Activated gamma-delta T cell treated with Interleukin-2 at 50 U/mL for 16 hours (primary cell): ENCODE measurements at places on chromosomes 11 and 22.
A peak's percentile ranks its signal among the peaks of the same experiment; 100 is the strongest.

DNA sequence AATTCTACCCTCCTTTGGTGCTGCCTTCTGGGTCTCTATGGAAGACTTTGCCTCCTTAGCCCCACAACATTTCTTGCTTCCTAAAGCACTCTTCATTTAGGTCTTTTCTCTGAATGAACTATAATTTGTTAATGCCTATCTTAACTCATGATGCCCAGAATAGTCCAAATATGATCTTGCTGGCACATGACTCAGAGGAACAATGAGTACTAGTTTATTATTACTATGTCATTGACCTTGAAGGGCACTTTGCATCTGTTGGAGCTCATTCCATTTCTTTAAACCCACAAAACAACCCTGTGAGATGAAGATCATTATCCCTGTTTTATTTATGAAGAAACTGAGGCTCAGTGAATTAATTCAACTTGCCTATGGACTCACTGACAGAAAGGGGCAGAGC, 320.2 kb upstream of the PLET1 start:
- no peak for DNase-seq

GRCh38 chr22:37219533-37219932, 7.3 kb upstream of the SSTR3 start:
- no peak for DNase-seq

DNA sequence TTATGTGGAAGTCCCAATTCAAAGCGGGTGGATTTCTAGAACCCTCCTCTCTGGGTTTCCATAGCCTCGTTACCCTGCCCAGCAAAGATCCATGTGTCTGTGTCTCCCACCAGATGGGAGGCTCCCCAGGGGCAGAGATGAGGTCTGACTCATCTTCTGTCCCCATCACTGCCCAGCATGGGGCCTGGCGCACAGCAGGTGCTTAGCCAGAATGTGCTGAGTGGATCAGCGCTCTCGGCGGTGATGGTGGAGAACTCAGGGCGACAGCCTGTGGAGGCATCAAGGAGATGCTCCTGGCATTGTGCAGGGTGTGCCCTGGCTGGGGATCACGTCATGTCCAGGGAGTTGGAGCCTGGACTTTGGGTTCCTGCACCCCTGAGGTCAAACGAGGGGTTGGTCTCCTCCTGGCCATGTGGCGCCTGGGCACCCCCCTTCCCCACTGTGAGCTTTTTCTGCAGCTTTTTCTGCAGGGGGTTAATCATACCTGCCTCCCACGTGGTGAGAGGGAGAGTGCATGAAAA, 46.1 kb upstream of the RFPL3 start:
- DNase-seq: no peak

DNA sequence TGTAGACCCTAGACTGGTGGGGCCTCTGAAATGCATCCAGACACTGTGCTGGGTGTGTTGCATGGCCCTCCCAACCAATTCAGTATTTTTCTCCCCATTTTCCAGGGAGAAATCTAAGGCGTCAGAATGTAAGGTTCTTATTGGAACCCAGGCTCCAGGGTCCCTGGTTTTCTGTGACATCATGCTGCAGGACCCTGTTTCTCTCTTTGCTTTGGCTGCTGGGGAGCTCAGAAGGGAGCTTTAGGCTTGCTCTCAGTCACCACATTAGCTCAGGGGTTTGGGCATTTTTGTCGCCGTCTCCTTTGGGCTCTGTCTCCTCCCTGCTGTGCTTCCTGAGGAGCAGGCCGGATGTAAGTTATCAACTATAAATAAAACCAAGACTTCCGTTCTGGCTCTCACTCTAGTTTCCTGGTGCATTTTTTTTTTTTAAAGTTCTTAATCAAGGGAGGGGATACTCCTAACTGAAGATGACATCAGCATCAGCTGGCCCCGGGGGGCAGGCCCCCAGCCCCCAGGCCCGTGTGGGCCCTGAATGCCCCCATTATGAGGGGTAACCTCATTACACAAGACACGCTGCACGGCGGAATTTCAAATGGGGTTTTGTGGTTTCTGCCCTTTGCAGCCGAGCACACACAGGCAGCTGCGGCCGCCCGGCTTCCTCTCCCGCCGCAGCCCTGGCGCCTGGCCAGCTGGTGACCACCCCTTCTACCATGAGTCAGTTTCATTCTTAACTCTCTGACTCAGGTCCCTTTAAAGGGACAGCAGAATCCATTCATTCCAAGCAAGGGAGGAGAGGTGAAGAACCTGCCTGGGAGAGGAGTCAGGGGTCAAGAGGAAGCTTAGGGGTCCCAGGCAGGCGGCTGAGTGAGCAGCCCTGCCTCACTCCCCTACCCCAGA, 3.2 kb downstream of the MYEOV start:
- DNase-seq: peak; percentile 87

DNA sequence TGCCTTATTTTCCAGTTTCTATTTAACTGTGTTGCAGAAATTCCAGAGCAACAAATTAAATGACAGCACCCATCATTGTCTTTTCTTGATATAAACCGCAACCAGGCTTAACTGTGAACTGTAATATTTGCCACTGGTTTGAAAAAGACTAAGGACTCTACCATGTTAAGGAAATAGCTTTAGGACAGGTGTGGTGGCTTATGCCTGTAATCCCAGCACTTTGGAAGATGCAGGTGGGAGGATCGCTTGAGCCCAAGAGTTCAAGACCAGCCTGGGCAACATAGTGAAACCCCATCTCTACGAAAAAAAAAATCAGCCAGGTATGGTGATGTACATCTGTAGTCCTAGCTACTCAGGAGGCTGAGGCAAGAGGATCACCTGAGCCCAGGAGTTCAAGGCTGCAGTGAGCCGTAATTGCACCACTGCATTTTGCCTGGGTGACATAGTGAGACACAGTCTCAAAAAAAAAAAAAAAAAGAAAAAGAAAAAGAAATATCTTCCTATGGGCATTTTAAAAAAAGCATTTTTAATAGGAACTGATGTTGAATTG, 28.8 kb downstream of the HIRA start:
- no peak for DNase-seq

DNA sequence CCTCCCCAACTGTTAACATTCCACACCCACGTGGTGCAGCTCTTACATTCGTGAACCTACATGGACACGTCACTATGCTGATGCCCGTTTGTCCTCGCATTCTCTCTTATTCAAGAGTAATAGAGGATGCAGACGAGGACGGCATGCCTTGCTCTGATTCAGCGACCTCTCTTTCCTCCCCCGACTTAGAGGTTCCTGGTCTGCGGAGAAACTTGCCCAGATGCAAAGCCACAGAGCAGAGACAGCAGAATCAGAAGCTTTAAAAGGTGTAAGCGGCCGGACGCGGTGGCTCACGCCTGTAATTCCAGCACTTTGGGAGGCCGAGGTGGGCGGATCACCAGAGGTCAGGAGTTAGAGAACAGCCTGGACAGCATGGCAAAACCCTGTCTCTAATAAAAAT, 288.0 kb downstream of the NTM start:
- no peak for DNase-seq

DNA sequence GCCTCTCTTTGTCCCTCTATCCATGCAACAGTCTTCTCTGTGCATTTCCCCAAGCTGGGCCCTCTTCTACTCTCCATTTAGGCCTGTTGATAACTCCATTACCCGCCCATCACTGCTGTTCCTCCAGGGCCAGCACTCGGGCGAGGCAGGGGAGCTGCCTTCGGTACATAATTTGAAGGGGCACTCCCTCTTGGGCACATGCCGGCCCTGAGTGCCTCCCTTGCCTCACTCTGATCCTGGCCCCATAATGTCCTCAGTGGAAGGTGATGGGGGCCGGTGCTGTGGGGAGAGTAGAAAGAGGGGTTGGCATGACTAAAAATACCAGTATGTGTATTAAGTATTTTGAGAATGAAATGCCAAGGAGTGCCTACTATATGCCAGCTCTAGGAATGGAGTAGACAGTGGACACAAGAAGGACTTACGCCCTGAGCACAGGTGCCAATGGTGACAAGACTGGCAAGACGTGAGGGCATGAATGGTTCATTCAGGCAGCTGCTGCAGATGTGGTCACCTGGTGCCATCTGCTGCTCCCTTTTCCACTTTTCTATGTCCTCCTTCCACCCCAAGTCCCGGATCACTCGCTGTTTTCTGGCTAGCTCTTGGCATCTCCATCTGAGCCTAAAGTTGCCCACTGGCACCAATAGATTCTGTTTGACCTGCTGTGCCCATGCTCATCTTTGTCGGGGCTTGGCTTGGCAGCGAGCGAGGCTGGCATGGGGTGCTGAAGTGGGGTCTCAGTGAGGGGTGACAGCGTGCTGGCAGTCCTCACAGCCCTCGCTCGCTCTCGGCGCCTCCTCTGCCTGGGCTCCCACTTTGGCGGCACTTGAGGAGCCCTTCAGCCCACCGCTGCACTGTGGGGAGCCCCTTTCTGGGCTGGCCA, 22.6 kb downstream of the TMEM218 start:
- no peak for DNase-seq

- no peak for DNase-seq
Observed at GRCh38 chr11:57633394-57634070, 16.2 kb downstream of the YPEL4 start.

DNA sequence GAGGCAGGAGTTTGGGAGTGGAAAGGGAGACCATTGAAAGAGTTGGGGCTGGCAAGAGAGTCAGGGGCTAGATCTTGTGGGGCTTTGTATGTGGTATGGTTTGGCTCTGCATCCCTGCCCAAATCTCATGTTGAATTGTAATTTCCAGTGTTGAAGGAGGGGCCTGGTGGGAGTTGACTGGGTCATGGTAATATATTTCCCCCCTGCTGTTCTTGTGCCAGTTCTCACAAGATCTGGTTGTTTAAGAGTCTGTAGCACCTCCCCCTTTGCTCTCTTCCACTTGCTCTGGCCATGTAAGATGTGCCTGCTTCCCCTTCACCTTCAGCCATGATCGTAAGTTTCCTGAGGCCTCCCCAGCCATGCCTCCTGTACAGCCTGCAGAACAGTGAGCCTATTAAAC, 10.1 kb upstream of the RAB3IL1 start:
- no peak for DNase-seq

- no peak for DNase-seq
Observed at GRCh38 chr11:66420671-66421476, at the start of gene NPAS4. Gene NPAS4, plus strand, starts transcription at chr11:66421035. Its CDS starts 145 bp downstream, at chr11:66421180.

DNA sequence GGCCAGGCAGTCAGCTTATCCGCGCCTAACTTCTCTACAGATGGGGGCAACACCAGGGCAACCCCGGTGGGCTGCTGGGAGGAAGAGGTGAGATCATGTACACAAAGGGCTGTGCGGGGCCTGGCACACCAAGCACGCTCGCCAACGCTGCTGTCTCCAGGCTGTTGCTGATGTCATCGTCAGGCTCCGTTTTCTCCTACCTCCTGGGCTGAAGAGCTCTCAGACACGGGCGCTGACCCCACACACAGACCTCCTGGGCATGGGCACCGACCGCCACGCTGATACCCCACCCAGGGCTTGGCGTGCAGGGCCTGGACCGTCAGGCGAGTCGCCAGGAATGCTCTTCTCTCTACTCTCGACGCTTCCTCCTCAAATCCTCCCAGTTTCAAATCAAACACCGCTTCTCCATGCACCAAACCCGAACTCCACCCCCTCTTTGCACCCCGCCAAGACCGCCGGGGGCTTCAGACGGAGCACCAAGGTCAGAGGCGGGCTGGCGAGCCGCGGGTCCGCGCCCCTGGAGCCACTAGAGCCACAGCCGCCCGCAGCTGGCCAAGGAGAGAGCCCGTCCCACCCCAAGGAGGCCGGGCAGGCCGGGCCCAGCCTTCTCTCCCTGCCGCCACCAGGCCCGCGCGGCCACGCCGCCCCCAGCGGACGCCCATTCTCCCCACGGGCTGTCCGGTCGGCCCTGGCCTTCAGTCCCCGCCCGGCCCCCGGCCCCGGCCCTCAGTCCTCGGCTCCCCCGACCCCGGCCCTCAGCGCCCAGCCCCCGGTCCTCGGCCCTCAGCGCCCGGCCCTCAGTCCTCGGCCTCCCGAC, 772 bp downstream of the SBF1 start:
- no peak for DNase-seq

- DNase-seq: no peak
Observed at GRCh38 chr11:82539669-82540068, 194.0 kb downstream of the FAM181B start.

DNA sequence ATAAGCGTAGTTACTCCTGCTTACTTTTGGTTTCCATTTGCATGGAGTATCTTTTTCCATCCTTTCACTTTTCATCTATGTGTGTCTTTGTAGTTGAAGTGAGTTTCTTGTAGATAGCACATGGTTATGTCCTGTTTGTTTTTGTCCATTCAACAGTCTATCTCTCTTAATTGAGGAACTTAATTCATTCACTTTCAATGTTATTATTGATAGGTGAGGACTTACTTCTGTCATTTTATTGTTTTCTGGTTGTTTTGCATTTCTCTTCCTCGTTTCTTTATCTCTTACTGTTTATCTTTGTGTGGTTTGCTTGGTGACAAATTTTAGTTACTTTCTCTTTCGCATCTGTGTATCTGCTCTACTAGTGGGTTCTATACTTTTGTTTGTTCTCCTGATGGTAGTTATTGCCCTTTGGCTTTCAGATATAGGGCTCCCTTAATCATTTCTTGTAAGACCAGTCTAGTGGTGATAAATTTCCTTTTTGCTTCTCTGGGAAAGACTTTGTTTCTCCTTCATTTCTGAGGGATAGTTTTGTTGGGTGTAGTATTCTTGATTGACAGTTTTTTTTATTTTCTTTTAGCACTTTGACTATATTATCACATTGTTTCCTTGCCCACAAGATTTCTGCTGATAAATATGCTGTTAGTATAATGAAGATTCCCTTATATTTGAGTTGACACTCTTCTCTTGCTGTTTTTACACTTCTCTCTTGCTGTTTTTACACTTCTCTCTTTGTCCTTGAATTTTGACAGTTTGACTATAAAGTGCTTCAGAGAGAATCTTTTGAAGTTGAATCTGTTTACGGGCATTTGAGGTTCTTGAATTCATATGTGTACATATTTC, 9.0 kb upstream of the RAG1 start:
- no peak for DNase-seq

DNA sequence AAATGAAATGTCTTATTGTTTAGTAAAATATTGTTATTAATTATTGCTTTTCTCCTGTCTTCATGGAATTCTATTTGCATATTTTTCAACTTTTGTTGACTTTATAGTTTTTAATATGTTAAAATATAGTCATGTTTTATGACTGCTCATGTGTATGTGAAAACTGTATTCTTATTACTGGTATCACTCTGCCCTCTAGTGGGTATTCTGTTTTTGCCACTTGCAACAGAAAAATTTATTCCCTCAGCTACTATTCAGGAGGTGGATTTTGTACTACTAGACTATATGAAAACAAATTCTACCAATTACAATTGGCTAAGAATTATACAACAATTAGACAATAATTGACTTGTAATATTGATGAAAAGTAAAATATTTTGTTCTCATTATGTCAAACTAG, 45.0 kb downstream of the OR4C6 start:
- no peak for DNase-seq

GRCh38 chr11:108511851-108512474, 13.8 kb upstream of the POGLUT3 start:
- no peak for DNase-seq

DNA sequence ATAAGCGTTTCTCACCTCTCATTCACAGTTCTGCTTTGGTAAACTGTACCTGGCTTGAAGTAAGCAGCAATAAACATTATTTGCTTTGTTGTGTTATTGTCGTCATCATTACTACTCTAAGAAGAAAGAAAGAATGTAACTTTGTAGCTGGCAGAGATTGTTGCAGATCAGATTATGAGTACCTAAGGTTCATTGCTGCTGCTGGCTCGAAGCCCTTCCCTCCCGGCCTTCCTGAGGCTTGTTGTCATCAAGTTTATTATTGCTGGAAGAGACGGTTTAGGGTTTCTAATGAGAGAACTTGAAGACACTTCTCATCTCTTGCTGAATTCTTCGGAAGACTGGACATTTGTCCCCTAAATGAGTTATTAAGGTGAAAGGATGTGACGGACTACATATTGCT, 101.3 kb downstream of the GRAMD1B start:
- DNase-seq: no peak
